ENCODE measurements at places on chromosomes 4 and X. TPM values are rescaled to one million over a fixed set of nuclear protein-coding genes. Genes with fewer than 3 reads are reported as not detected.

SMIM10 gene
- total RNA-seq = 2.3 TPM

TEC gene
- total RNA-seq = 0.94 TPM

NPNT gene
- total RNA-seq = 1.1 TPM

OPHN1 gene
- 2.7 TPM for total RNA-seq

SFRP2 gene
- total RNA-seq = not detected

CXCL6 gene
- total RNA-seq = 0.47 TPM

CFAP47 gene
- total RNA-seq = not detected

NR3C2 gene
- 1.5 TPM for total RNA-seq

TMSB15A gene
- total RNA-seq = not detected

PPEF2 gene
- not detected for total RNA-seq

TRIM61 gene
- 1.1 TPM for total RNA-seq

FRMD7 gene
- total RNA-seq = under 0.01 TPM

LEF1 gene
- not detected for total RNA-seq

SLAIN2 gene
- 9.5 TPM for total RNA-seq

CLDN34 gene
- total RNA-seq = not detected

F11 gene
- not detected for total RNA-seq

ACE2 gene
- not detected for total RNA-seq

BST1 gene
- 11.1 TPM for total RNA-seq

KDR gene
- 1.9 TPM for total RNA-seq

IQCM gene
- not detected for total RNA-seq

PQBP1 gene
- total RNA-seq = 169 TPM

NBDY gene
- 4.0 TPM for total RNA-seq

AKAP4 gene
- total RNA-seq = not detected

QRFPR gene
- not detected for total RNA-seq

ATP2B3 gene
- under 0.01 TPM for total RNA-seq

ARMCX6 gene
- 38.6 TPM for total RNA-seq

TMEM128 gene
- total RNA-seq = 15.7 TPM

All from smooth muscle cell of the coronary artery (primary cell).